T-helper 17 cell (primary cell): ENCODE measurements at places on chromosomes 5 and 9.
A peak's percentile ranks its signal among the peaks of the same experiment; 100 is the strongest.

- peaks cover 4% of the 10 kb centered on the region for H3K27me3 ChIP-seq
- no peaks in the 10 kb centered on the region for H3K4me1 ChIP-seq
- H3K4me3 ChIP-seq: no peak overlapping the region
- DNase-seq: no peak
- H3K27ac ChIP-seq: no peak overlapping the region
These were observed 493.5 kb downstream of the EBF1 start for GRCh38 chr5:158606233-158606632.

- no peak overlapping the region for H3K4me3 ChIP-seq
- H3K36me3 ChIP-seq: peaks cover 27% of the 10 kb centered on the region
- H3K27ac ChIP-seq: no peak overlapping the region
- DNase-seq: no peak
- H3K4me1 ChIP-seq: peaks cover 12% of the 10 kb centered on the region
These were observed 166.6 kb downstream of the CDK5RAP2 start for GRCh38 chr9:120413121-120414048.

DNA sequence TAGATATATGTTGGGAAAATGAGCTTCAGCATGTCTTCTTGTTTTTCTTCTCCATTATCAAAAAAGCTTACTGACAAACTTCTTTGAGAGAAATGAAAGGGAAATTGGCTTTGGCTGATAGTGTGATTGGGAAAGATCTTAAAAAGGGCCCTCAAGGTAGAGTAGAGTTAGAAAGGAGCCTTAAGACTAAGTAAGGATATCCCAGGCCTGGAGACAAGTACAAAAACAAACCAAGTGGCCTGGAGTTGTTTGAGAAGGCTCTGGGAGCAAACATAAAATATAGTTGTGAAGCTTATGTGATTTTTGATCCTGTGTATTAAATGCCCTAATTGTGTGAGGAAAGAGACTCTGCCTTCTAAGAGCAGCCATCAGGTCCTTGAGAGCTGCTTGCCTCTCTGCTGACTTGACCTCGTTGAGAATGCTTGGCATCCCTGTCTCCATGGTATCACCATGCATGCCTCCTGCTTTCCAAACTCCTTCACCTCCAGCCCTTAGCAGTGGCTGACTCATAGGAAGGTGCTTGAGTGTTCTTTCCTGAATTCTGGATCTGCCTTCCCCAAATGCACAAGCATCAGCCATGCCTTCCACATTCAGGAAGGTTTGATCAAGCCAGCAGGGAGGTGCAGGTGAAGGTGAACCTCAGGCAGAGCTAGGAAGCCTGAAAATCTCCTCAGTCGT, 78.9 kb downstream of the SMARCA2 start:
- no peaks in the 10 kb centered on the region for H3K27me3 ChIP-seq
- no peak for DNase-seq
- H3K4me1 ChIP-seq: peaks cover 5% of the 10 kb centered on the region
- no peak overlapping the region for H3K4me3 ChIP-seq
- peaks cover 13% of the 10 kb centered on the region for H3K36me3 ChIP-seq
- H3K27ac ChIP-seq: peak overlapping the region; percentile 60

- no peak overlapping the region for H3K4me3 ChIP-seq
- no peak for DNase-seq
These were observed 81.0 kb upstream of the TRIO start for GRCh38 chr5:14062178-14062577.

- H3K4me1 ChIP-seq: peaks cover 31% of the 10 kb centered on the region
- no peak overlapping the region for H3K4me3 ChIP-seq
- H3K27me3 ChIP-seq: no peaks in the 10 kb centered on the region
- H3K36me3 ChIP-seq: no peaks in the 10 kb centered on the region
These were observed 21.9 kb upstream of the TGFBR1 start for GRCh38 chr9:99083051-99083450.

- peaks cover 3% of the 10 kb centered on the region for H3K4me1 ChIP-seq
- no peak for DNase-seq
- no peak overlapping the region for H3K4me3 ChIP-seq
- peaks cover 23% of the 10 kb centered on the region for H3K27me3 ChIP-seq
- H3K27ac ChIP-seq: no peak overlapping the region
These were observed 128.3 kb upstream of the CCNH start for GRCh38 chr5:87541033-87541432.

DNA sequence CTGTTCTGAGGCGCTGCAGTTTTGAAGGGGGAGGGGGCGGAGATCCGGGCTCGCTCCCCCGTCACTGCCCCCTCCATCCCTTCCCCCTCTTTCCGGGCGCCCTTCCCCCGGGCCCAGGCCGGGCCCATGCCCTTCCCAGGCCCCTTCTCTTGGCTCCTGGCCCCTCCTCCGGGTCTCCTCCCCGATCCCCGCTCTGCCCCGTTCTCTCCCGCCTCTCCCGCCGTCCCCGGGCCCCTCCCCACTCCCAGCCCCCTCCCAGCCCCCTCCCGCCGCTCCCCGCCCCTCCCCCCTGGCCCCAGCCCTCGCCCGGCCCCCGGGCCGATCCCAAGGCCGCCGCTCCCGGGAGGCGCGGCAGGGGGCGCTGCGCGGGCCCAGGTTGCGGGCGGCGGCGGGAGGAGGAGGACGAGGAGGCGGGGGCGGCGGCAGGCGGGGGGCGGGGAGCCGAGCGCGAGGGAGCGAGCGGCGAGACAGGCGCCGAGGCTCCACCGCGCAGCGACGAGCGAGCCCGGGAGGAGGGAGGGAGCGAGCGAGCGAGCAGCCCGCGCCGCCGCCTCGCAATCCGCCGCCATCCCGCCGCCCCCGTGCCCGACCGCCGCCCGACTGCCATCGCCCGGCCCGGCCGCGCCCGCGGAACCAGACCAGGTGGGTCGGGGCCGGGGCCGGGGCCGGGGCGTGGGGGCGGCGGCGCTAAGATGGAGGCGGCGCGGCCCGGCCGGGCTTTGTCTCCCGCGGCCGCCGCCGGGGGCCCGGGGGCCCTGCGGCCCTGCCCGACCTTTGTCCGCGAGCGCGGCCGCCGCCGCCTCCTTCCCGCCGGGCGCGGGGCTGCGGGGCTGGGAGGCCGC, at the start of gene PRRC2B:
PRRC2B (plus strand) TSS at position 465 of the 842 bp plus-strand sequence. CDS start 36,059 bp downstream, outside the sequence.
- H3K27ac ChIP-seq: peak within 1 kb of the TSS; percentile 95
- peak; percentile 86 for DNase-seq
- H3K4me1 ChIP-seq: peaks cover 39% of the 10 kb centered on the region

DNA sequence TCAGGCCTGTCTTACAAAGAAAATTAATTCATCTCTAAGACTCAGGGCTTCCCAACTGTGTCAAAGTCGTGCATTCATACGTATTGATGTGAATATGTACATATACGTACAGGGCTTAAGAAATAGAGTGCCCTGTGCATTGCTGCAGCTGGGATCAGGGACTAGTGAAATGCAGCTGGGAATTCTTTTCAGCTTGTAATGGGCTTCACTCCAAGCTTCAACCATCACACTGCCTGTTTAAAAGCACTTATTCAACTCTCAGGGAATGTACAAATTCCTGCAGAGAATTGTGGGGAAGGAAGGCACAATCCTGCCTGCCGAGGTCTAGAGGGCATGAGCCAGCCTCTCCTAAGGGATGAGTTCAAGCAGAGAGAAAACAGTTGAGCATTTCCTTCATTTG, 59.6 kb upstream of the MAN2A1 start:
- peaks cover 41% of the 10 kb centered on the region for H3K27me3 ChIP-seq
- no peak for DNase-seq
- H3K4me3 ChIP-seq: no peak overlapping the region
- no peaks in the 10 kb centered on the region for H3K36me3 ChIP-seq

DNA sequence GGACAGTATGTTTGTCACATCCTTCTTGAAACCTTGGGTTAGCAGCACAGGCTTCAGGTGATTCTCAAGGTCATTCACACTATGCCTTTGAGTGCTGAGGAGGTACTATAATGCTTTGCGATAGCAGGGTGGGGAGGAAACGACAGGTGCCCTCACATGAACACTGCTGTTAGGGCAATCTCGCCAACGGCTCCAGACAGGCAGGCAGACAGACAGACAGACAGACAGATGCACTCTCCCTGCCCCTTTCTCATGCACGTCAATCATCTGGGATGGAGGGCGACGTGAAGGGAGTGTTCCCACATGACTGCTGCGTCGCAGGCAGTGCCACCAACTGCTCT, 82.9 kb downstream of the RAPGEF1 start:
- H3K36me3 ChIP-seq: peaks cover 5% of the 10 kb centered on the region
- peak overlapping the region; percentile 82 for H3K4me3 ChIP-seq
- H3K4me1 ChIP-seq: peaks cover 54% of the 10 kb centered on the region

DNA sequence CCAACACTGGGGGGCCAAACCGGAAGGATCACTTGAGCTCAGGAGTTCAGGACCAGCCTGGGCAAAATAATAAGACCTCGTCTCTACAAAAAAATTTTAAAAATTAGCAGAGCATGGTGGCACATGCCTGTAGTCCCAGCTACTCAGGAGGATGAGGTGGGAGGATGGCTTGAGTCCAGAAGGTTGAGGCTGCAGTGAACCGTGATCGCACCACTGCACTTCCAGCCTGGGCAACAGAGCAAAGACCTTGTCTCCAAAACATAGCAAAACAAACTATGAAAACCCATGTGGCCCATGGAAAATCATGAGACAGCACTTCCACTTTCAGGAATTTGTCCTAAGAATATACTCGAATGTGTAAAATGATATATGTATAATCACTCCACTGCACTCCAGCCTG, 6.1 kb downstream of the SETX start:
- H3K4me1 ChIP-seq: peaks cover 33% of the 10 kb centered on the region
- peak overlapping the region; percentile 98 for H3K27ac ChIP-seq
- H3K4me3 ChIP-seq: no peak overlapping the region
- no peak for DNase-seq
- peaks cover 15% of the 10 kb centered on the region for H3K36me3 ChIP-seq

- H3K4me3 ChIP-seq: no peak overlapping the region
- no peak overlapping the region for H3K27ac ChIP-seq
- DNase-seq: no peak
- peaks cover 47% of the 10 kb centered on the region for H3K27me3 ChIP-seq
These were observed 10.5 kb upstream of the FRMPD1 start for GRCh38 chr9:37640246-37640645.

GRCh38 chr5:137617528-137618205, 118.2 kb downstream of the KLHL3 start:
- no peak overlapping the region for H3K27ac ChIP-seq
- DNase-seq: no peak
- peaks cover 5% of the 10 kb centered on the region for H3K36me3 ChIP-seq
- no peaks in the 10 kb centered on the region for H3K27me3 ChIP-seq
- peaks cover 10% of the 10 kb centered on the region for H3K4me1 ChIP-seq
- H3K4me3 ChIP-seq: no peak overlapping the region

- no peak for DNase-seq
- no peak overlapping the region for H3K4me3 ChIP-seq
- peaks cover 2% of the 10 kb centered on the region for H3K36me3 ChIP-seq
- no peaks in the 10 kb centered on the region for H3K4me1 ChIP-seq
- H3K27me3 ChIP-seq: peaks cover 8% of the 10 kb centered on the region
- no peak overlapping the region for H3K27ac ChIP-seq
These were observed 110.1 kb upstream of the OTULINL start for GRCh38 chr5:14471507-14471906.

- no peaks in the 10 kb centered on the region for H3K36me3 ChIP-seq
- no peaks in the 10 kb centered on the region for H3K4me1 ChIP-seq
- H3K27ac ChIP-seq: no peak overlapping the region
- no peak overlapping the region for H3K4me3 ChIP-seq
- DNase-seq: no peak
- H3K27me3 ChIP-seq: peaks cover 23% of the 10 kb centered on the region
These were observed 41.0 kb upstream of the GFPT2 start for GRCh38 chr5:180394031-180394636.

DNA sequence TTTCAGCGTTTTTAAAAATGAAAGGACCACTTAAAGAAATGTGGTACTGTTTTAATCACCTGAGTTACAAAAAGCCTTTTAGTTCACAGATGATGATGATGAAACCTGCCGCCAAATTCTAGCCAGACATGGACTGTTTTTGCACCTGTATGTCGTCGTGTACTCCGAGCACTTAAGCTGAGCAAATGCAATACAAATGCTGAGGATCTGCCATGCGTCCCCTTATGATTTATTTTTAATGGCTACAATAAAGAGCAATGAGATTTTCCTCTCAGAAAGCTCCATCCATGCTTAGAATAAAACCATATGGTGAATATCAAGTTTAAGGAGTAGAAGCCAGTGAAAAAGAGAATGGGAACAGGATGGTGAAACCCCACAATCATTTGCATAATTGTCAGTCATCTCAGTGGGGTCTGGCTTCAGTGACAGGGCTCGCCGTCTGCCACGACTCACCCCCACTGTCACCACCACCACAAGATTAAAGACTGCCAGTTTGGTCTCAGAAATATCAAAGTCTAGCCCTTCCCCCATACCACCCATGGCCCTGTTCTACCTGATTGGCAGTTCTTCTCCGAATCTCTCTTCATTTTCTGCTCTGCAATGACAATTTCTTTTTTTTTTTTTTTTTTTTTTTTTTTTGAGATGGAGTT, 159.9 kb downstream of the GOLPH3 start:
- no peaks in the 10 kb centered on the region for H3K27me3 ChIP-seq
- H3K27ac ChIP-seq: no peak overlapping the region
- peaks cover 9% of the 10 kb centered on the region for H3K4me1 ChIP-seq
- H3K4me3 ChIP-seq: no peak overlapping the region

DNA sequence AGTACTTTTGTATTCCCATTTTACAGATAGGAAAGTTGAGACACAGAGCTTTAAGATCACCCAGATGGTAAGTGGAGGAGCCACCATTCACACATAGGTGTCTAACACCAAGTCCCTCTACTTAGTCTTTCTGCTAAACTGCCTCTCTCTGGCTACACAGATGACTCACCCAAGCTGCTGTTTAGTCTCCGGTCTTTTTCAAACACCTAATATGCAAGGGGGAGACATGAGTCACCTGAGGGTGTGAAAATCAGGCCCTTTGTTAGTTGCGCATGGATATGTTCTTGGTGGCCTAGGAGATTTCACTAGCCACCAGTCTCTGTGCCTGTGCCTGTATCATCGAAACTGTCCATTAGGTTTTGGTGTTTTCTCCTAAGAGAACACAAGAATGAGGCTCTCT, 117.8 kb downstream of the MAST4 start:
- no peak overlapping the region for H3K27ac ChIP-seq
- H3K4me3 ChIP-seq: no peak overlapping the region
- H3K4me1 ChIP-seq: no peaks in the 10 kb centered on the region
- H3K36me3 ChIP-seq: no peaks in the 10 kb centered on the region

GRCh38 chr9:120750421-120750820, 36.2 kb upstream of the MEGF9 start:
- H3K4me3 ChIP-seq: no peak overlapping the region
- no peak for DNase-seq
- no peak overlapping the region for H3K27ac ChIP-seq
- H3K36me3 ChIP-seq: no peaks in the 10 kb centered on the region
- no peaks in the 10 kb centered on the region for H3K4me1 ChIP-seq
- H3K27me3 ChIP-seq: no peaks in the 10 kb centered on the region

GRCh38 chr9:24413651-24414050, 132.0 kb downstream of the IZUMO3 start:
- DNase-seq: no peak
- no peaks in the 10 kb centered on the region for H3K27me3 ChIP-seq
- no peak overlapping the region for H3K4me3 ChIP-seq
- H3K27ac ChIP-seq: no peak overlapping the region
